ENCODE measurements at places on chromosomes 7 and 10.

- no peak for DNase-seq
These were observed 41.8 kb upstream of the PPIF start for GRCh38 chr10:79305515-79305914.

DNA sequence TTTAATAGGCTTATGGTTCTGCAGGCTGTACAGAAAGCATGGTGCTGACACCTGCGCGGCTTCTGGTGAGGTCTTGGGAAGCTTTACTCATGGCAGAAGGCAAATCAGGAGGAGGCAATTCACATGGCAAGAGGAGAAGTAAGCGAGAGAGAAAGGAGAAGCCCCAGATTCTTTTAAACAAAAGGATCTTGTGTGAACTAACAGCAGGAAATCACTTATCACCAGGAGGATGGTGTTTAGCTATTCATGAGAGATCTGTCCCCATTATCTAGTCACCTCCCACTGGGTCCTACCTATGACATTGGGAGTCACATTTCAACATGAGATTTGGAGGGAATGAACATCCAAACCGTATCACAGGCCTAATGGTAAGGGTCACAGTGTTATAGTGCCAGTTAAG, 678.0 kb upstream of the KCND2 start:
- DNase-seq, result no peak

GRCh38 chr10:70115948-70116682, 16.5 kb downstream of the AIFM2 start:
- DNase-seq, result peak; percentile 40

GRCh38 chr7:15478401-15478800, 83.4 kb downstream of the AGMO start:
- no peak for DNase-seq

DNA sequence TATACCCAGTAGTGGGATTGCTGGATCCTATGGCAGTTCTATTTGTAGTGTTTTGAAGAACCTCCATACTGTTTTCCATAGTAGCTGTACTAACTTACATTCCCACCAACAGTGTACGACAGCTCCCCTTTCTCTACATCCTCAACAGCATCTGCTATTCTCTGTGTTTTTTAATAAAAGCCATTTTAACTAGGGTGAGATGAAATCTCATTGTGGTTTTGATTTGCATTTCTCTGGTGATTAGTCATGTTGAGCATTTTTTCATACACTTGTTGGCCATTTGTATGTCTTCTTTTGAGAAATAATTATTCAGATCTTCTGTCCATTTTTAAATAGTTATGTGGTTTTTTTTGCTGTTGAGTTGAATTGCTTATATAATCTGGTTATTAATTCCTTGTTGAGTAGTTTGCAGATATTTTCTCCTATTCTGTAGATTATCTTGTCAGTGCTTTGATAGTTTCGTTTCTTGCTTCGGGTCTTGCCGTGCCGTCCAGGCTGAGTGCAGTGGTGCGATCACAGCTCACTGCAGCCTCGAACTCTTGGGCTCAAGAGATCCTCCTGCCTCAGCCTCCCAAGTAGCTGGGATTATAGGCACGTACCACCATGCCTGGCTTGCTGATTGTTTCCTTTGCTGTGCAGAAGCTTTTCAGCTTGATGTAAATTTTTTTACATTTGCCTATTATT, 12.0 kb downstream of the MTG1 start:
- DNase-seq, result no peak

- no peak for DNase-seq
These were observed 131.6 kb upstream of the NPY start for GRCh38 chr7:24152356-24152755.

- no peak for DNase-seq
These were observed 19.8 kb upstream of the TOMM7 start for GRCh38 chr7:22842383-22842941.

DNA sequence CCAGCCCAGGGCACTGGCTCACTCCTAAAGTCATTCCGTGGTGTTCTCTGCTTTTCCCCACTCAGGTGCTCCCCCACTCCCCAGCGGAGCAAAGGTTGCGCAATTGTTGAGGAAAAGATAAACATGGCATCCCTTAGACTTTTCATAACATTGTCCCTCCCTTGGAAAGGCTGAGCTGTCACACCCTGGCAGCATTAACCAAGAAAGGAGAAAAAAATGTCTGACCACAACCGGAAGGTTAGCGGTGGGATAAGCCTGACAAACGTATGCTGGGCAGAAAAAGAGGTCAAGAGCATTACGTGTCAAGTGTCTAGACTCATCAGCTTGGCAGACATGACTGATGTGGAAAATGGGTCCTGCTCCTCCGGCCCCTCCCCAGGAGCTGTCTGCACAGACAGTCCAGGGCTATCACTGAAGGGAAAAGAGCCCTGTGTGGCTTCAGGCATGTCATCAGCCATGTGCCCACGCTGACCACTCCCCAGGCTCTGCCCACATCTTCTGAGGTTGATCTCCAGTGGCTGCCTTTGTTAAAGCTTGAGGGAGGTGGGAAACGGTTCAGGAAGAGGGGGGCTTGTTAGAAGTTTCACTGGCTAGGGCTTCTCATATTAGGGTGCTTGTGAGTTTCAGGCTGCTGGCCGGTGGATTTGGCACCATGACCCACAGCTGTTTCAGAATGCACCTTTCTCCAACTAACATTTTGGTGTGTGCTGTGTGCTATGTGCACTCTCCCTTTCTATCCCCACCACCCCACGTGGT, 30.1 kb downstream of the BTBD16 start:
- DNase-seq, result no peak

- DNase-seq, result no peak
These were observed 44.1 kb downstream of the ZNF33B start for GRCh38 chr10:42594246-42594650.

DNA sequence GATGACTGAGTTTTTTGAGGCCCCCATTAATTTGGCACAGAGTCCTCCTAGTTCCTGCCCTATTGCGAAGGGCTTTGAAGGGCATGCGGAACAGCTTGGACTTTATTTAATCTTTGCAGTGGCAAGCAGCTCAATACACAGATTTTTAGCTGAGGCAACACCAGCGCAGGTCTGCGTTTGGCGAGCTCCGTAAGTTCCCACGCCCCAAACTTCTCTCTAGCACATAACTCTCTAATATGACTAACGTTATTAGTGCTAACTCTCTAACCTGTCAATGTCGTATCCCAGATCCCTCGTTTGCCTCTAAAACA, 366 bp upstream of the TAF3 start:
- no peak for DNase-seq

DNA sequence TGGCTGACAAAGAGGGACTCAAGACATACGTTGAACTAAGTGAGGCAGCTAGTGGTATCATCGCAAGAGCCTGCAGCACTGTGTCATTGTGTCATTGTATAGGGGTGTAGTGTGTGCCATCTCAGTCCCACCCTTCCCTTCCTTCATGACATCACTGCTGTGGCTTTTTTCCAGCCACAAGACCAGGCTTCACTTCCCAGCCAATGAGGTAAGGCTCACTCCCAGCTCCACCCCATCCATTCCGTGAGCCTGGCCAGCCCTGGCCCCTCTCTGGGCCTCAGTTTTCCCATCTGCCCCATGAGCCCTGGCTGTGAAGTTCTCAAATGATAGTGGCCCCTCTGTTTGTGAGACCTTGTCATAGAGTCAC, 134.3 kb upstream of the ZMIZ1 start:
- DNase-seq, result no peak

- no peak for DNase-seq
These were observed 10.9 kb downstream of the SEC31B start for GRCh38 chr10:100508691-100509150.

DNA sequence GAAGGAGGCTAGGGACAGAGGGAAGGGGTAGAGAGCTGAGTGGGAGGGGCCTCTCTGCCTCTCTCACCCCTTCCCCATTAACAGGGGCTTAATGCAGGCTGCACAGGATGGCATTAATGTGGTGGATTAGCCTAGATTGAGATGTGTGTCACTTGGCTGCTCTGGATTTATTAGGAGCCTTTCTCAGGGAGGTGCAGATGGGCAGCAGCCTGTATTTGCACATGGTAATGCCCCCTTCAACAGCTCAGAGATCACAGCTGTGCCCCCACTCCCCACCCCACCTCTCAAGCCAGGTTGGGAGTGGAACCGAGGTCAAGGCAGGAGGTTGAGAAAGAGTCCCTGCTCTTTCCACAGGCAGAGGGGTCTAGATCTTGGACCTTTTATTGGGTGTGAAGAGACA, 7.3 kb downstream of the PITX3 start:
- no peak for DNase-seq

DNA sequence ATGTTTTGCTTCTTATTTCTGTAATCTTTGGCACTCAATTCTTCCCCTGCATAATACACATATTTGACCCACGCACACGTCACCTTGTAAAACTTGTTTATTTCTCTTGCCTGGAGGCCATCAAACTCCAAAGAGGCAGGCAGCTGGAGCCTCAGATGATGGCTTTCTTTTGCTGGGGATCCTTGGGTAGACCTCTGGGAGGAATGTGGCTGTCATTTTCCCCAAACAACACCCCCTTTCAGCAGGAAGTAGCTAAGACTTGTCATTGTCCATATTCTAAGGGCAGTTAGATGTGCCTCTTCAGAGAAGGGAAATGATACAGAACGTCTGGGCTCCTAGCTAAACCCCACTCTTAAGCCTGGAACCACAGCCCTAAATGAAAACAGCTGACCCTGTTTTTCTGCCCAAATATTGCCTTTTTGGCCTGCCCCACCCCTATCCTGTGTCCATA, 111.3 kb downstream of the ITGB8 start:
- no peak for DNase-seq

GRCh38 chr7:27251652-27252590, 9.3 kb downstream of the EVX1 start:
- no peak for DNase-seq

- DNase-seq, result no peak
These were observed 12.0 kb upstream of the SP8 start for GRCh38 chr7:20798694-20799121.

DNA sequence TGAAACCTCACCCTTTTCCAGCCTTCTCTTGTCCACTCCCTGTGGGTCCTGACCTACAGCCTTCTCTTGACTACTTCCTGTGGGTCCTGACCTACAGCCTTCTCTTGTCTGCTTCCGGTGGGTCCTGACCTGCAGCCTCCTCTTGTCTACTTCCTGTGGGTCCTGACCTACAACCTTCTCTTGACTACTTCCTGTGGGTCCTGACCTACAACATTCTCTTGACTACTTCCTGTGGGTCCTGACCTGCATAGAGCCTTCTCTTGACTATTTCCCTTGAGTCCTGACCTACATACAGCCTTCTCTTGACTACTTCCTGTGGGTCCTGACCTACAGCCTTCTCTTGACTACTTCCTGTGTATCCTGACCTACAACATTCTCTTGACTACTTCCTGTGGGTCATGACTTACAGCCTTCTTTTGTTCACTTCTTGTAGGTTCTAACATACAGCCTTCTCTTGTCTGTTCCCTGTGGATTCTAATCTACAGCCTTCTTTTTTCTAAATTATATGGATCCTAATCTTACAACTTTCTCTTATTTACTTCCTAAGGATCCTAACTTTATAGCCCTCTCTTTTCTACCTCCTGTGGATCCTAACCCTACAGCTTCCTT, 36.5 kb downstream of the C10orf71 start:
- no peak for DNase-seq

DNA sequence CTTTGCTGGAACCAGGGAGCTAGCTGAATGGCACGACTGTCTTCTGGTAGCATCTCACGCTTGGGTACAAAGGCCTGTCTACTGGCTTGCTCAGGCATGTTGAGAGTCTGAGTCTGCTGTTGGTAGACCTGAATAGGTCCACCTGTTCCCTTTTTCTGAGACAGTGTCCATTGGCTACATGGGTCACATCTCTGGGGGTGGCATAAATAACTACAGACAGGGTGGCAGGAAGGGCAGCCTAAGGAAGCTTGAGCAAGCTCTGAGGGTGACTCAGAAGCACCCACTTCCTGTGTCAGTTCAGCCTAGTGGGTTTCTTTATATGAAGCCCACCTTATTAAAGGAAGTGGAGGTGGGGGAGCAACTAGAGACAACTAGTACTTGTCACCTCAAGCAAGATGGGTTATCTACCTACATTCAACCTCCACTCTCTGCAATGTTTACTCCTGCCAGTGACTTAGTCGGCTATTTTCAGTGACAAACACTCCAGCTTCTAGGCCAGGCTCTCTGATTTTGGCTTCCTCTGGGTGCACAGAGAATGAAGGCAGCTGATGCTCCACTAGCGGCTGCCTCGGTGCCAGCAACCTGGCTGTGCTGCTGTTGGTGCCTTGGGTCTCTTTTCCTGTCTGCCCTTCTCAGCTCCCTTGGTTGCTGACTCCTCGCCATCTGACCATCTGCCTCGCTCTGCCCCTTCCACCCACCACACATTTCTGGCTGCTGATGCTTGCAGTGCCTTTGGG, 5.7 kb upstream of the ZYX start:
- DNase-seq, result no peak

- DNase-seq, result no peak
These were observed 47.7 kb downstream of the PAX2 start for GRCh38 chr10:100793055-100793454.

DNA sequence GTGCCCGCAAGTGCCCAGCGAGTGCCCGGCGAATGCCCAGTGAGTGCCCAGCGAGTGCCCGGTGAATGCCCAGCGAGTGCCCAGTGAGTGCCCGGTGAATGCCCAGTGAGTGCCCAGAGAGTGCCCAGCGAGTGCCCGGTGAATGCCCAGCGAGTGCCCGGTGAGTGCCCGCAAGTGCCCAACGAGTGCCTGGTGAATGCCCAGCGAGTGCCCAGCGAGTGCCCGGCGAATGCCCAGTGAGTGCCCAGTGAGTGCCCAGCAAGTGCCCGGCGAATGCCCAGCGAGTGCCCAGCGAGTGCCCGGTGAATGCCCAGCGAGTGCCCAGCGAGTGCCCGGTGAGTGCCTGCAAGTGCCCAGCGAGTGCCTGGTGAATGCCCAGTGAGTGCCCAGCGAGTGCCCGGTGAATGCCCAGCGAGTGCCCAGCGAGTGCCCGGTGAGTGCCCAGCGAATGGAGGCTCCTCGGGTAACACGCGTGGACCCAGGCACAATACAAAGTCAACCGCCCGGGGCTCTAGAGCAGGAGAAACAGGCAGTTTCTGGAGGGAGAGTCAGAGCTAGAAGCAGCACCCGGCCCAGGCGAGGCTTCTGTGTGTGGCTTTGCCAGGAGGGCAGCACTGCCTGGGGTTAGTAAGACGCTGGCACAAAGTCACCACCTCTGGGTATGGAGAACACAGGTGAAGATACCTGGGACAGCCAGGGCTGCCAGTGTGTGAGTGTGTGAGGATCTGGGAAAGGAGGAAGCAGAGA, 38.2 kb upstream of the CFAP46 start:
- DNase-seq, result no peak

DNA sequence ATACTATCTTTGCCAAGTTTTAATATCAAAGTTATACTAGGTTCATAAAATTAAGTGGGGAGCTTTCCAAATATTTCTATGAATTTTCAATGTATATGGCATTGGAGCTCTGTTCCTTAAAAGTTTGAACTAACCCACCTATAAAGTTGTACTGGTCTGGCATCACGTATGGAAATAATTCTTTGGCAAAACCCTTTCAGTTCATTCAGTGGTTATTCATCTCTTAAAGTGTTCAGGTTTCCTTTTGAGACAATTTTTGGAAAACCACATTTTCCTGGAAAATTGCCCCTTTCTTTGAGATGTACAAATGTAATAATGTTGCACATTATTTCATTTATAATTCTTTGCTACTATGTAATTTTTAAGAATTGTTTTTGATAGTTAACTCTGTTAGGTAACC, 62.5 kb upstream of the INPP5A start:
- no peak for DNase-seq
